SHP77 treated with DMSO at 0.1 percent for 48 hours (cell line): ENCODE measurements at places on chromosomes 3 and 15.

- no peak for DNase-seq
Observed at GRCh38 chr3:38595393-38595792, 54.1 kb downstream of the SCN5A start.

- no peak for DNase-seq
Observed at GRCh38 chr3:35067750-35068149, 571.6 kb upstream of the ARPP21 start.

- no peak for DNase-seq
Observed at GRCh38 chr3:87260270-87260669, 16.1 kb downstream of the POU1F1 start.

DNA sequence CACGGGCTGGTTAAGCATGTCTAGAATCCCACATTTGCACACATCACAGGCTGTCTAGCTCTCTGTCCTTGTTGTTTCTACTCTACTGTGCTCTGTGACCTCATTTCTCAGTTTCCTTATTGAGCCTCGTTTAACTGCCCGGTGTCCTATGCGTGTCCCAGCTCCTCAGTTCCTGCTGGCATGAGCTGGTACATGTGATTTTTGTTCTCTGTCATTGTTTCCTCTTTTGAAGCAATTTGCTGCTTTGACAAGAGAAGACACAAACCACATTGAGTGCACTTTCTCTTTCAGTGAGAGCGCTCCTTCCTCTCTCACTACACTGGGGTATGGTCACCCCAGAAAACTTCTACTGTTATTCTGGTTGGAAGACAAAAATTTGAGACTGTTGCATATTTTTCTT, 563.5 kb downstream of the PDCD6IP start:
- no peak for DNase-seq

DNA sequence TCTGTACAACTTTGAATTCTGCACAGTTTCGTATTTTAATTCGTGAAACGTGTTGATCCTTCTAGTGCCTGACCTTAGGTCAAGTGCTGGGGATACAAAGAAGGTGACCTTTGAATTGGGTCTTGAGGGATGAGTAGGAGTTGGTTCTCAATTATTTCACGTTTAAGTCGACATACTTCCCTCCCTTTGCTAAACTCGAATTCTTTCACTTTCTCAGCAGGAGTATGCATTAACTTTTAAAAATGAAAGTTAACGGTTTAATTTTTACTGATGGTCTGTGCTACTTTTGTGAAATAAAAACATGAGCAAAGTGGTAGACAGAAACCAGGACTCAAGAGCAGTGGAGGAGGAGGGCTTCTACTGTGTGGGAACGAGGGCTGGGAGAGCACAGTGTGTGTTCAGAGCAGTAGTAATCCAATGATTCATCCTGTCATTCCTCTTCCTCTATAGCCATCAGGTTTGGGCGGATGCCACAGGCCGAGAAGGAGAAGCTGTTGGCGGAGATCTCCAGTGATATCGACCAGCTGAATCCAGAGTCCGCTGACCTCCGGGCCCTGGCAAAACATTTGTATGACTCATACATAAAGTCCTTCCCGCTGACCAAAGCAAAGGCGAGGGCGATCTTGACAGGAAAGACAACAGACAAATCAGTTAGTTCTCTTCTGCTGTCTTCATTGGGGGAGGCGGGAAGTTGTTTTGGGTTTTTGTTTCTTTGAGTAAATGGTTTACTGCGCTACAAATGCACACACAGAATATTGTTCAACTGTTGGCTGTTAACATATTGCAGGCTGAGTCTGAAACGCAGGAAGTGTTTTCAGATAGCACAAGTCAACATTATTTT, 78.6 kb upstream of the TSEN2 start:
- DNase-seq = no peak
